Renal pelvis (tissue), 12 donors: ENCODE measurements at places on chromosomes 3 and 15. TPM values are rescaled to one million over a fixed set of nuclear protein-coding genes. Genes with fewer than 3 reads are reported as not detected.

- DNase-seq, result no peak
Observed at GRCh38 chr3:13057282-13058040, 15.8 kb downstream of the IQSEC1 start.

Gene ACAD11
- polyA plus RNA-seq, result 50.5 TPM

- no peak for DNase-seq
Observed at GRCh38 chr3:138461246-138461645, 26.8 kb downstream of the ESYT3 start.

DNA sequence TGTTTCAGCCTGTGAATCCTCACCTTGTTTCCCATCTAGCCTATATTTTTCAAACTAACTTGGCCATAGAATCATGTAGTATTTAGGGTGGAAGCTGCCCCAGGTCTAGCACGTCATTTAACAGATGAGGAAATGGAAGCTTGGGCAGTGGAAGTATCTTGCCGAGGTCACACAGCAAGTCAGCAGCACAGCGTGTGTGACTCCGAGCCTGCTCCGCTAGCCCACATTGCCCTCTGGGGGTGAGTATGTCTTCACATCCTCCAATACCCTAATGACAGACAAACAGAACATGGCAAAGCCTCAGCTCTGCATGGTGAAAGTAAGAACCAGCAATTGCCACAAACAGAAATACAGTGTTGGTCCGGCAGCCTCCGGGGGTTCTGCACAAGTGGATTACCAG is 2.2 kb upstream of the CCR5 start:
- no peak for DNase-seq

GRCh38 chr15:84889313-84889990 is 5.0 kb downstream of the SLC28A1 start:
- no peak for DNase-seq

- DNase-seq, result no peak
Observed at GRCh38 chr3:86800116-86800515, 190.8 kb downstream of the VGLL3 start.

DNA sequence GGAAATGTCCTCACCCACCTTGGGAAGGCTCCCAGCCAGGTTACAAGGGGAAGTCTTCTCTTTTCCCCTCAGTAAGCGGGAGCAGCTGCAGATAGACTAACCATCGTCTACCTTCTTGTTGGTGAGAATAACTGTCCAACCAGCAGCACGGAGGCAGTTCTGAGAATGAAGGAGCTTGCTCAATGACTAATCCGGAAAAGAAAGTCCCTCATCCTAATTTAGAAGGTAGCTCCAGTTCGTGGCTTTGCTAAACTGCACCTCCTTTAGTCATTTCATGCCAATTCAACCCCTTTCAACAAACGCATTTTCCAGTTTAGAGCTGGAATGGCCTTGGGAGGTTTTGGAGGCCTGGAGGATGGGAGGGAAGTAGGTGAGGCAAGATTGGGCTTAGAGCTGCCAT is 527.4 kb upstream of the PROK2 start:
- DNase-seq, result no peak

GRCh38 chr15:31439328-31439727 is 112.7 kb downstream of the KLF13 start:
- DNase-seq, result no peak

GRCh38 chr3:187136337-187136736 is 3.0 kb downstream of the RPL39L start:
- DNase-seq, result no peak
